ENCODE measurements at places on chromosomes 1 and 21. TPM values are rescaled to one million over a fixed set of nuclear protein-coding genes. Genes with fewer than 3 reads are reported as not detected.

GRCh38 chr1:869499-870244, 54.1 kb upstream of the SAMD11 start:
- no peak overlapping the region for H3K4me3 ChIP-seq
- peak; percentile 77 for DNase-seq

DNA sequence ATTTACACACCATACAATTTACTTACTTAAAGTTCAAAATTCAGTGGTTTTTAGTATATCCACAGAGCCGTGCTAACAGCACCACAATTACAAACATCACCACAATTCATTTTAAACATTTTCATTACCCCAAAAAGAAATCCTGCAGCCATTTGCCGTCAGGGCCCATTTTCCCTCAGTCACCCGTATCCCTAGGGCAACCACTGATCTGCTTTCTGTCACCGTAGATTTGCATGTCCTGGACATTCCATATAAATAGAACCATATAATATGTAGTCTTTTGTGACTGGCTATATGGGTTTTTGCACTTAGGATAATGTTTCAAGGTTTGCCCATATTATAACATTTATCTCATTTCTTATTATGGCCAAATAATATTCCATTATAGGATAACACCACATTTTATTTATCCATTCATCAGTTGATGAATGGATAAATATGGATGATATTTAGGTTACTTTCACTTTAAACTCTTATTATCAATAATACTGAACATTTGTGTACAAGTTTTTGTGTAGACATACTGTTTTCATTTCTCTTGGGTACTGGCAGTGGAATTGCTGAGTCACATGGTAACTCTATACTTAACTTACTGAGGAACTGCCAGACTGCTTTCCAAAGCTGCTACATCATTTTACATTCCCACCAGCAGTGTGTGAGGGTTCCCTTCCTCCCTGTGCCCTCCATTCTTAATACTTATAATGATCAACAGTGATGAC, 68.9 kb downstream of the ST3GAL3 start:
- peaks cover 15% of the 10 kb centered on the region for H3K4me1 ChIP-seq
- H3K4me3 ChIP-seq: no peak overlapping the region
- H3K27me3 ChIP-seq: no peaks in the 10 kb centered on the region
- DNase-seq: no peak

Gene ALX3
- total RNA-seq: not detected

DNA sequence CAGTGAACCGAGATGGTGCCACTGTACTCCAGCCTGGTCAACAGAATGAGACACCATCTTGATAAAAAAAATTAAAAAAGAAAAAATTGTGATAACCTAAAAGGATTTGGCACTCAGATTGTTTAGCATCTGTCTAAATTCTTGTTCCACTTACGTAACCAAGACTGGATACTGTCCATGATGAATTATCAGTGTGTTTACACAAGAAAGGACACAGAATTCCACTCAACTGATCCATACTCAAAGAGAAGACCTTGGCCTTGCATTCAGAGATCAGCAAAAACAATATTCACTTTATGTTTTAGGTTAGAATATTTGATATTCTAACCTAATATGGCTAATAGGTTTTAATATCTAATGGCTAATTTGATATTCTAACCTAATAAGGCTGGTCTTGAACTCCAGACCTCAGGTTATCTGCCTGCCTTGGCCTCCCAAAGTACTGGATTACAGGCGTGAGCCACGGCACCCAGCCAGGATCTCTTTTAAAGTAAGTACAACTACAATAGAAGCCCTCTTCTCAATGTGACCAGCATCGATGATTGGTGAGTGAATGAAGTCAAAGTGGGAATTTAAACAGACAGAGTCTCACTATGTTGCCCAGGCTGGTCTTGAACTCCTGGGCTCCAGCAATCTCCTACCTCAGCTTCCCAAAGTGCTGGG, 43.1 kb upstream of the COX20 start:
- no peaks in the 10 kb centered on the region for H3K27me3 ChIP-seq
- H3K36me3 ChIP-seq: no peaks in the 10 kb centered on the region
- DNase-seq: no peak
- no peaks in the 10 kb centered on the region for H3K4me1 ChIP-seq

GRCh38 chr1:244678697-244679096, 25.8 kb downstream of the DESI2 start:
- H3K4me1 ChIP-seq: peaks cover 12% of the 10 kb centered on the region
- H3K36me3 ChIP-seq: peaks cover 38% of the 10 kb centered on the region
- H3K27me3 ChIP-seq: no peaks in the 10 kb centered on the region

Data from activated T-helper 2 cell treated with anti-CD3 and anti-CD28 coated beads, Interferon-gamma antibody, Interleukin-2, Interleukin-4, amounts not matched to agents 10 μg/mL and 5 μg/mL and 100 μg/mL, durations not matched to agents 14 hours and 24 hours and 36 hours (primary cell).